ENCODE measurements at places on chromosomes 12 and 14. TPM values are rescaled to one million over a fixed set of nuclear protein-coding genes. Genes with fewer than 3 reads are reported as not detected.

The POTEM gene
- not detected for polyA plus RNA-seq

The MSRB3 gene
- polyA plus RNA-seq: 20.3 TPM

DNA sequence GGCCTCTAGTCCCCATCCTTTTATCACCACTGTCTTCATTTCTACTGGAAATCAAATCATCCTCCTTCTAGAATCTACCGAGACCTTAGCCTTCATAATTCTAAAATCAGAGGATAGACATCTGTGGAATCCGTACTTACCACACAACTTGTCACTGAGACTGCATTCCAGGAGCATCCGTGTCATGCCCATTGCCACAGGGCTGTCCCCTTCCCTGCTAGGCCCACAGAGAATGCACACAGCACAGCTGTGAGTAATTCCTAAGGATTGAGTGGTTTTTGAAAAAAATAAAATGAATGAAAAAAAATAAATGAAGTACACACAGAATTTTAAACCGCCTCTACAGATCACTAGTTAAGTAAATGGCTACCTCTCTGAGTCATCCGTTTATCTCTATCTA lies 21.0 kb upstream of the MAGOHB start:
- DNase-seq: no peak

The TAC3 gene
- 2.2 TPM for polyA plus RNA-seq

DNA sequence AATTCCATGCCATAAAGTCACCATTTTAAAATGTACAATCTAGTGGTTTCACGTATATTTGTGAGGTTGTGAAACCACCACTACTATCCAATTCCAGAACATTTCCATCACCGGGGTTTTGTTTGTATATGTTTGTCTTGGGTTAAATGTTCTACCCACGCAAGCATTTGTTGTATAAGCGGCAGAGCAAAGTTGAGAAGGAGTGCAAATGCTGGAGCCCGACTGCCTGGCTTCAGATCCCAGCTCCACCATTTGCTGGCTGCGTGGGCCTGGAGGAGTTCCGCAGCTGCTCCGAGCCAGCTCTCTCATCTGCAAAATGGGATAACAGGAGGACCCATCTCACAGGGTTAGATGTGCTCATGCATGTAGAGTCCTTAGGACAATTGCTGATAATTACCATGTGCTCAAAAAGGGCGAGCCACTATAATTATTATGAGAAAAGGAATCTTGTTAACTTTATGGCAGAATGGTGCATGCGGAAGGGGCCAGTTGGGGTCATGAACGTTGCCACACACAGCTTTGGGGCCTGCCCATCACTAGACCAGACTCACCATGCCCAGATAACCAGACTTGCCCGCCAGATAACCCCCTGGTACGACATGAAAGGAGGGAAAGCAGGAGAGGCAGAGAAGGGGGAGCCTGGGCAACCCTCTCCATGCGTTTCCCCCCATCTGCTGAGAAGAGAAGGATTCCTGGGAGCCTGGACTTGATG lies 6.4 kb downstream of the ACTN1 start:
- DNase-seq: no peak

DNA sequence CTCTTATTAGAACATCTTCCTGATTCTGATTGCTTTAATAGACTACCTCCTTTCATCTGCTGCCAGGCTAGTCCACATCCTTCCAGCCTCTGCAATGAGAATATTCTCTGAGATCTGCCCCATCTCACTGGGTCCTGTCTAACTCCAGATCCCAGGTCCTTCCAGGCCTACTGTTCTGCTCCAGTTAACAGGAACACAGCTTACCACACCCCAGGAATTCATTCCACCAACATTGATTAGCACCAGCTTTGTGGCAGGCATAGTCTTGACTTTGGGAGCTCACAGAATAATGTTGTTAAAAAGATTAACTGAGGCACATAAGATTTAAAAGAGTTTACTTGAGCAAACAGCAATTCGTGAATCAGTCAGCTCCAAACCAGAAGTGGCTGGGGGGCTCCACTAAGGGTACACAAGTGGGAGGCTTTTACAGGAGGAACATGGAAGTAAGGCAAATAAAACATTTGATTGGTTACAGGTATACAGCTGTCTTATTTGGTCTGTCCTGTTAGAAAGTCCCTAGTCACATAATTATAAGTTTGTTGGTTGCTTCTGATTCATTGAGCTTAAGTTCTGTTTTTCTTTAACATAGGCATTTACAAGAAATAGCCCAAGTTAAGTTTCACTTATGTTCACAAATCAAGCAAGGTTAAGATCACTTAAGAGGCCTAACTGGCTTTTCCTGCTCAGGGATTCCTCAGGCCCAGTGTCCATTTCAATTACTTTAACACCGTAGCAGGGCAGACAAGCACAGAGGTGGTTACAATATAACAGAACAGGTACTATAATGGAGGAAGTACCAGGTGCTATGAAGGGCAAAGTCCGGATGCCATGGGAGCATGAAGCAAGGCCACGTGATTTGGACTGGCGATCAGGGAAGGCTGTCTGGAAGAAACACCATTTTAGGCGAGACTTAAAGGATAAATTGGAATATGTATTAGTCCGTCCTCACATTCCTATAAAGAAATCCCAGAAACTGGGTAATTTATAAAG lies 12.2 kb upstream of the MYH7 start:
- no peak for DNase-seq

The RDH12 gene
- 0.84 TPM for polyA plus RNA-seq

DNA sequence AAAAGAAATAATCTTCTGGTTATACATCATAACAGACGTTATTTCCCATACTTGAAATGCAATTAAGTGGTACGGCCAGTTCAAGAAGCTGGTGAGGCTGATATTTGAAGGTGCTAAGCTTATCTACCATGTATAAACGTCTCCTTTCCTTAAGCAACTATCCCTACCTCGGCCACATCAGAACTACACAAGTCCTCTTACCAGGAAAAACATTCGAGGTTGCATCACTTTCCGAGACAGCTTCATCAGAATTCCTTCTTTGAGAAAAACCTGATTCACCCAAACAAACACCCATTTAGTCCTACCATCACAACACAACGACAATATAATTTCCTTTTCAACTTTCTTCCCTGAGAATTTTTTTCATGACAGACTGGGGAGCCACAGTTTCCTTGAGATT lies 33.9 kb upstream of the NR2C1 start:
- no peak for DNase-seq

DNA sequence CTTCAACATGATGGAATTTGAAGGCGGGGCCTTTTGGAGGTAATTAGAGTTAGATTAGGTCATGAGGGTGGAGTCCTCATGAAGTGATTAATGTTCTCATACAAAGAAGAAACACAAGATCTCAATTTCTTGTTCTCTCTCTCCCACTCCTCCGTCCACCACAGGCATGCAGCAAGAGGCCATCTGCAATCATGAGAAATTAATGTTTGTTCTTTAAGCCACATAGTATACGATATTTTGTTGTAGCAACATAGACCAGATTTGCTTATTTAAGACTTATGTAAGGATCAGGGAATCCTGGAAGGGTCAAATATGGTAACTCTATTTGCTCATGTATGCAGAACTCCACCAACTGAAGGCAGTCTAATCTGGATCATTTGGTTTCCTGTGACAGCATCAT lies 429.0 kb downstream of the LRIG3 start:
- no peak for DNase-seq

DNA sequence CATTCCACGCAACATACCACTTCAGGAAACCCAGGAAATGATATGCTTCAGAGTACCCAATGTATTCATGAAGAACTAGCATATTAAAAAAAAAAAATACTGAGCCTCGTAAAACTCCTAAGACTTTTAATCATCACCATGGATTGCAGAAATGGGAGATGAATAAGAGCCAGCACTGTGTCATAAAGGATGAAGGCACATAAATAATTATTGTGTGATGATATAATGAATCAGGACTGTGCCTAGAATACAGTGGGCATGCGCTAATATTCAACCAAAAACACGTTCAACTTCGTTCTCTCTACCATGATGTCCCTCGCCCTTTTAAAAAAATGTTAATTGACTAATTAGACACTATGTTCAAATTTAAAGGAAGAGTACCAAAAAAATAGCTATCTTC lies 68.7 kb downstream of the CIT start:
- DNase-seq: no peak

The KDM5A gene
- 38.7 TPM for polyA plus RNA-seq

GRCh38 chr12:47277972-47278448 lies 198.3 kb upstream of the AMIGO2 start:
- DNase-seq: no peak

The IQSEC3 gene
- 6.4 TPM for polyA plus RNA-seq

DNA sequence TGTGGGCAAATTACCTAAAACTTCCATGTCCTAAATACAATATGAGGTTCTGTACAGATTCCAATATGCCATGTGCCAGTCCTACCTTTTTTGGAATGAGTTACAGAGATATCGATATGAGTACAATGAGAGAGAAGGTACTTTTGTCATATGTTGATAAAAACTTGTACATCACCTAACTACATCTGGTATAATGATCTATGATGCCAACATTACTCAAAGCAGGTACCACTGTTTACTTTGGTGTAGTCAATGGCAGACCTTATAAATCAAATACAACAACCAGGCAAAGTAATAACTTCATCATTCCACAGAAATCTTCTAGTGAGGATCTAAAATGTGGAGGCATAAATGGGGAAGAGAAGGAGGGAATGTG lies 12.7 kb downstream of the TEP1 start:
- no peak for DNase-seq

The COX8C gene
- 0.46 TPM for polyA plus RNA-seq

The TTC7B gene
- 45.8 TPM for polyA plus RNA-seq

DNA sequence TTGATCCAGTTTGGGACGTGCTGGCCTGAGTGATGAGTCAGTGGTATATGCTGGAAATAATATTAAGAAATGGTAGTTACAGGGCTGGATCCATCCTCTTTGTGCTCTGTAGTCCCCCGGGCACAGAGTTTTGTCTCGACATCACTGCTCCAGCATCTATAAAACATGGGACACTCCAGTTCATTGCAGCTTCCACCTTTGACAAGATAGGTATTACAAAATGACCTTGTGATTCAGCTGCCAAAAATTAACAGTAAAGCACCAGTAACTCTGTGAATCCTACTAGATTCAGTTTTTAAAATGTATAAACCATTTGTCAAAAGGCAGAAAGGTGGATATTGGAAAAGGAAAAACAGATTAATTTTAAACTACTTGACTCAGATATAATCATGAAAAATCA lies 14.6 kb upstream of the GNG2 start:
- no peak for DNase-seq

The RIMKLB gene
- 90.3 TPM for polyA plus RNA-seq

- no peak for DNase-seq
Measured at GRCh38 chr14:88901991-88902390, 77.5 kb downstream of the TTC8 start.

GRCh38 chr12:2306012-2306411 lies 253.2 kb downstream of the CACNA1C start:
- no peak for DNase-seq

The ADAM20 gene
- 0.16 TPM for polyA plus RNA-seq

GRCh38 chr12:104583301-104583700 lies 126.6 kb downstream of the CHST11 start:
- DNase-seq: no peak

DNA sequence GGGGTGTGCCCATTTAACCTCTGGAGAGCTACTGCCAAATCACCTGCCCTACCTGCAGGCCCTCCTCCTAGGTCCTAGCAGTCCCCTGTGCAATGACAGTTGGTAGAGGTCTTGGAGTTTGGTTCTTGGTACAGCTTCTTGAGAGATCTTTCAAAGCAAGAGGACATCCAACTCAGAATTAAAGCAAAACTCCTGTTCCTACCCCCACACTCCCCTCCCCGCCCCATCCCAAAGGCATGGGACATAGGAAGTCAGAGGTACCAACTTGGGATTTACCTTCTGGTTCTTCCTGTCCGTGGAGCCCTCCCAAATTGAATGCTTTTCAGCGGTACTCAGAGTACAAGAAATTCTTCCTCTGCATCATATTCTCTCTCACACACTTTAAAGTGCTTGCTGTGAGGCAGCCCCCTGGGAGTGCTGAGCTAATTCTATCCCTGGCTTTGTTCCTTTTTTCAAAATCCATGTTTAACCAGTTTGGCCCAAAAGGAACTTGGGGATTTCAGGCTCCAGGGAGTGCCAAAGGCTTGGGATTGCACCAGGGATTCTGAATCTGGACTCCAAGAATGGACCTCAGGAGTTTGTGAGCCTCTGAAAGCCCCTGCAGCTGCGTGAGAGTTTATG lies 40.8 kb downstream of the GALNT16 start:
- no peak for DNase-seq

The GLS2 gene
- polyA plus RNA-seq: 2.2 TPM

DNA sequence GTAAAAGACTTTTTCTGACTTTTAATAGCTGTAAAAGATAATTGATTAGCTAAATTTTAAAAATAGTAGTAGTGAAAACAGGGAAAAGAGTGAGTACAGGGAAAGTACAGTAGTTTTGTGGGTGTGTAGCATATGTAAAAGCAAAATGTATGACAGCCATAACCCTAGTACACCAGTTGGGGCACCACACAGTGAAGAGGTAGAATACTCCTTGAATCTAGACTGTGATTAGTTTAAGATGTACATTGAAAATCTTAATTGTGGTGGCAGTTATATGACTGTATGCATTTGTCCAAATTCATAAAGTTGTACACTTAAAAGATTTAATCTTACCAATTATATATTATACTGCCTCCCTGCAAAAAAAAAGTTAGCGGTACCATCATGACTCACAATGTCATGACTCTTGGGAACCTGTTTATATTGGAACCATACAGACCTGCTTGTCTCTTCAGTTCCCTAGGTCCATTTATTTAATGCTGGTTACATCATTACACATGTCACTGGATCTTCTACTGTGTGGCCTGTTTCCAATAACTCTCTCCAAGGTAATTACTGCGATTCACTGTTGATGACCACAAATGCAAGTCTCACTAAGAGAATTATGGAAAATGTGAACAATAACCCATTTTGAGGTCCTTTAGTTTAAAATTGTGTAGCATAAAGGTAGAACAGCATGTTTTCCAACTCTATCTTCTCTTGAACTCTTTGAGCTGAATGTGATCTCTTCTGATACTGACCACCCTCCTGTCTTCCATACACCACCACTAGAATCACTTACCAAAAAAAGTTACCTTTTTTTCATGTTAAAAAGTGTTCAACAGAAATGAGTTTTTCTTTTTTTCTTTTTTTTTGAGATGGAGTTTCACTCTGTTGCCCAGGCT lies 264.2 kb upstream of the AMIGO2 start:
- no peak for DNase-seq

DNA sequence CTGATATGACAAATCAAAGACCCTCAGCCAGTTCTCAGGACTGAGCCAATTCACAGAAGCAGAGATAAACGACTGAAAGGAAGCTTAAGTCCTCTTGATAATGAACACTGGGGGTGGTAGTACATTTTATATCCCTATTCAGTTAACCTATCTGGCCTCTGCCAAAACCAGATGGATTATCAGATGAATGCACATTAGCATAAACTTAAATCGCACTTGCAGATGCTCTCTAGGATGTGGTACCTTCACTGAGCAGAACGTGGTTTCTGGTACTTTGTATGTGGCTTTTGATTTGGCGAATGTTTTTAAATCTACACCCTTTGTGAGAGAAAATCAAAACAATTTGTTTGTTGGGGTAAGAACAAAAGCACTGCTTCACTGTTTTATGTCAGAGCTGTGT lies 21.1 kb upstream of the TAS2R14 start:
- no peak for DNase-seq

The IAPP gene
- not detected for polyA plus RNA-seq

GRCh38 chr14:66477567-66477966 lies 8.6 kb upstream of the CCDC196 start:
- DNase-seq: no peak

The RAD9B gene
- 1.2 TPM for polyA plus RNA-seq
